ENCODE measurements at places on chromosomes 6 and 20. TPM values are rescaled to one million over a fixed set of nuclear protein-coding genes. Genes with fewer than 3 reads are reported as not detected.

The SLCO4A1 gene
- 5.8 TPM for total RNA-seq

DNA sequence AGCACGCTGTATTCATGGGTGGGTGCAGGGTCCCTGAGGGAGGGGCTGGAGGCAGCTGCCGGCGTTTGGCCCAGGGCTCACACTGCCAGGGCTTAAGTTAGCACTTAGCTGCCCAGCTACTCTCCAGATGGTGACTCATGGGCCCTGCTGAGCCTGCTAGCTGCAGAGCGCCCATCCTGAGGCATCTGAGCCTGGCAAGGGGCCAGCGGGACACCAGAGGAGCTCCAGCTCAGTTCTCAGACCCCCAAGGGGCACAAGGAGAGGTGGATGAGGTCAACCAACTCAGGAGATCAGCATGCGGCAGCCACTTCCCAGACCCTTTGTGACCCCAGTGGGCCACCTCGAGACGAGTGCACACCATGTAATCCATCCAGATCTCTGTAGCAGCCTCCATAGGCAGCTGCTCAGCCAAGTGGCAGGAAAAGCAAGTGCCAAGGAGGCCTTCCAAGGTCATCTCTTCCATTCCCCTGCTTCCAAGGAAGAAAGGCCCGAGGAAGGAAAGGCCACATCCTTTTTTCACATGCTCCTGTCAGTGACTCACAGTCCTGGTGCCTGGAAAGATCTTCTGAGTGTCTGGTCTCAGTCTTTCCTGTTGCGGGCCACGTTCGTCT, 35.3 kb downstream of the FOXP4 start:
- H3K27ac ChIP-seq: peak overlapping the region; percentile 73
- peaks cover 65% of the 10 kb centered on the region for H3K4me1 ChIP-seq
- no peaks in the 10 kb centered on the region for H3K36me3 ChIP-seq
- DNase-seq: peak; percentile 94
- H3K4me3 ChIP-seq: no peak overlapping the region

The C4A gene
- 2.5 TPM for total RNA-seq

GRCh38 chr6:27157459-27158315, 89.8 kb upstream of the PRSS16 start:
- no peaks in the 10 kb centered on the region for H3K27me3 ChIP-seq
- no peak overlapping the region for H3K4me3 ChIP-seq
- H3K27ac ChIP-seq: no peak overlapping the region
- H3K4me1 ChIP-seq: no peaks in the 10 kb centered on the region
- no peaks in the 10 kb centered on the region for H3K36me3 ChIP-seq

The REM1 gene
- total RNA-seq: not detected

The NUP153 gene
- total RNA-seq: 67.6 TPM

GRCh38 chr6:163301726-163302635, 112.5 kb upstream of the QKI start:
- no peak overlapping the region for H3K27ac ChIP-seq
- no peaks in the 10 kb centered on the region for H3K27me3 ChIP-seq
- H3K4me3 ChIP-seq: no peak overlapping the region

DNA sequence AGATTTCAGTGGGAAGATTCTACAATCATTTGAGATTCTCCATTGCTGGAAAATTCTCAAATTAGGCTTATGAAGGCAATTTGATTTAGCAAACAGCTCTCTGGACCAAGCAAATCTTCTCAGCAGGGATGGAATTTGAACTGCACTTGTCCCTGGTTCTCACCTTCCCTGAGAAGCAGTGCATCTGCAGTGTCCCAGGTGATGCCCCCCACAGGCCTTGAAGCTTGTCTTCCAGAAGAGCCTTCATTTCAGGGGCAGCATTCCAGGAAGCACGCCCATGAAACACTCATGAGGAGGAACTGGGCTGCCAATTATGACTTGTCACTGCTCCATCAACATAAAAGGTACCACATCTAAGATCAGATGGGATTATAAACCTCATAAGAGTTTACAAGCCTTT, 82.8 kb upstream of the HDAC2 start:
- no peak overlapping the region for H3K27ac ChIP-seq
- H3K36me3 ChIP-seq: peaks cover 5% of the 10 kb centered on the region
- H3K4me3 ChIP-seq: no peak overlapping the region
- H3K27me3 ChIP-seq: no peaks in the 10 kb centered on the region
- no peak for DNase-seq
- peaks cover 19% of the 10 kb centered on the region for H3K4me1 ChIP-seq

The ARMH2 gene
- not detected for total RNA-seq

The IFT52 gene
- 76.2 TPM for total RNA-seq

DNA sequence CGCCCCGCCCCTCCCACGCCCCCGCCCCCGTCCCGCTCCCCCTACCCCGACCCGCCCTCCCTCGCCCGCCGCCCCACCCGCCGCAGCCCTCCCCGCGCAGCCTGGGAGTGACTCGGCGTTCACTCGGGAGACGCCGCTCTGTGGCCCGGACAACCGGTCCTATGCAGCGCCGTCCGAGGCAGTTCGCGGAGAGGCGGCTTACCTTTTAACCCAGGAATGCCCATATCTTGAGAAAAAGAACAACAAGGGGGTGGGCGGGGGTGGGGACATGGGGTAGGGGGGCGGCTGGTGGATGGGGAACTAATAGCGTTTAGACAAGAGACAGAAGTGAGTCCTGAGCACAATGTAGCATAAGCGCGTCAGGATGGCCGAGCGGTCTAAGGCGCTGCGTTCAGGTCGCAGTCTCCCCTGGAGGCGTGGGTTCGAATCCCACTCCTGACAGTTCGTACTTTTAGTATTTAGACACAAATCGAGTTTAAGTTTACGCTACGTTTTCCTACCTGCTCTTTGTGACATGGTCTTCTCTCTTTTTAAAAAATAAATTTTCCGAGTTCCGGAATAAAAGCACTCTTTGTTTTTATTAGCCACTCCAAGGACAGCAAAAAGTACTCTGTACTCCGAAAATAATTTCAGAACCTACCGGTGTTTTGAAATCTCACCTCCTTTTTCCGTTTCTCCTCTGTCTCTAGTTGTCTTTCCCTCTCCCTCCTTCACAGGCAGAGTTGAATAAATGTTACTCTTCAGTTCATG, 17.1 kb upstream of the HMGN4 start:
- peak; percentile 81 for DNase-seq
- no peaks in the 10 kb centered on the region for H3K4me1 ChIP-seq
- peak overlapping the region; percentile 62 for H3K4me3 ChIP-seq
- H3K27me3 ChIP-seq: no peaks in the 10 kb centered on the region
- no peak overlapping the region for H3K27ac ChIP-seq

GRCh38 chr20:63284981-63285524, 7.9 kb upstream of the COL20A1 start:
- H3K27ac ChIP-seq: no peak overlapping the region
- no peak overlapping the region for H3K4me3 ChIP-seq
- DNase-seq: no peak
- no peaks in the 10 kb centered on the region for H3K27me3 ChIP-seq

The SUPT3H gene
- 15.8 TPM for total RNA-seq

DNA sequence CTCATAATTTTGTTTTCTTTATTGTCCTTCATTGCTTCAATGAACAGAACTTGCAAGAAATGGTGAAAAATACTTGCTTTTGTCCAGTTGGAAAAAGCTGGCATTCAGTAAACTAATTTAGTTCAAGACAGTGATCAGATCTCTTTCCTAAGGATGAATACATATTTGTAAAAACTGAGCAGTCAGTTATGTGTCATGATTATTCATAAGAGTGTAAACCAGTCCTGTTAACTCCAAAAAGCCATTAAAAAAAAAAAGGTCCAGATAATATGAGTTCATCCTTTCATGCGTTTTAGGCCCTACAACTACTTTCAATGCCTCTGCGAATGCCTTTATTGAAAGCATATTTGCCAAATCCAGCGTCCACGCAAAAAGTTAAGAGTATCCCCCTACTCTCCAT, 609 bp downstream of the PGM3 start:
- H3K27ac ChIP-seq: no peak overlapping the region
- H3K36me3 ChIP-seq: 0 out of 2 replicates have a peak, but pooled peaks cover 2% of the 10 kb centered on the region
- H3K27me3 ChIP-seq: no peaks in the 10 kb centered on the region
- DNase-seq: no peak
- no peaks in the 10 kb centered on the region for H3K4me1 ChIP-seq
- peak overlapping the region; percentile 74 for H3K4me3 ChIP-seq

The DNMT3B gene
- total RNA-seq: 15.6 TPM

- no peaks in the 10 kb centered on the region for H3K4me1 ChIP-seq
- peaks cover 37% of the 10 kb centered on the region for H3K27me3 ChIP-seq
- no peaks in the 10 kb centered on the region for H3K36me3 ChIP-seq
- DNase-seq: no peak
- H3K4me3 ChIP-seq: no peak overlapping the region
Measured at GRCh38 chr20:56788041-56788670, 159.1 kb downstream of the TFAP2C start.

GRCh38 chr20:14726591-14726990, 389.2 kb upstream of the FLRT3 start:
- H3K27ac ChIP-seq: no peak overlapping the region
- no peaks in the 10 kb centered on the region for H3K36me3 ChIP-seq
- no peaks in the 10 kb centered on the region for H3K4me1 ChIP-seq
- no peak for DNase-seq
- H3K4me3 ChIP-seq: no peak overlapping the region

The APOBEC2 gene
- total RNA-seq: 7.0 TPM

DNA sequence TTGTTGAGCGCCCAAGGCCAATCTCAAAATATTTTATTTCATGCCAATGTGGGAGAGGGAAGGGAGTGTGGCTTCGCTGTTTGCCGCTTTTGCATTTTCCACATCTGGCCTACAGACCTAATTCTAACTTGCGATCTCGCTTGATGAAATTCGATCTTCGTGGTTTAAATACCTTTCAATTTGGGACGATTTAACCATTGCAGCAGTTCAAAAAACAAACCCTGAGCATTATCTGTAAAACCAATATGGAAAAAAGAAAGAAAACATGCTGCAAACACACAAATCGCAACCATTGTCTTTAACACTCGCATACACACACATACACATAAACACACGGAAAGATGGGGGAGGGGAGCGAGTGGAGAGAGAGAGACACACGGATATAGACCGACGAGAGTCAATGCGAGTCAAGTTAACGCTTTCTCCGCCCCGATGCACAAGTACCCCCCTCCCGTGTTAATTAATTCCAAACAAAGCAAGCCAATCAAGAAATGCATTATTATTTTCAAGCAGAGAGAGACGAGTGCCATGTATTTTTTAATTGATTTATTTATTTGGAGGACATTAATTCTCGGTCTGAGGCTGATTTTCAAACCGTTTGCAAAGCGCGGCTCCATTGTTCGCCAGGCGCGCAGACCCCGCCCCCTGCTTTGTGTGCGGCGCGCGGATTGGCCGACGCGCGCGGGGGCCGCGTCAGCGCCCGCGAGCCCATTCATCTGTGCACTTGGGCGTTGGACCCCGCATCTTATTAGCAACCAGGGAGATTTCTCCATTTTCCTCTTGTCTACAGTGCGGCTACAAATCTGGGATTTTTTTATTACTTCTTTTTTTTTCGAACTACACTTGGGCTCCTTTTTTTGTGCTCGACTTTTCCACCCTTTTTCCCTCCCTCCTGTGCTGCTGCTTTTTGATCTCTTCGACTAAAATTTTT, at the start of gene MARCKS:
MARCKS (plus strand) TSS at position 721 of the 931 bp plus-strand sequence. CDS start 401 bp downstream, outside the sequence.
- peak within 1 kb of the TSS; percentile 99 for H3K27ac ChIP-seq
- peak within 1 kb of the TSS; percentile 98 for H3K4me3 ChIP-seq
- H3K36me3 ChIP-seq: peaks cover 9% of the 10 kb centered on the region
- no peaks in the 10 kb centered on the region for H3K27me3 ChIP-seq

DNA sequence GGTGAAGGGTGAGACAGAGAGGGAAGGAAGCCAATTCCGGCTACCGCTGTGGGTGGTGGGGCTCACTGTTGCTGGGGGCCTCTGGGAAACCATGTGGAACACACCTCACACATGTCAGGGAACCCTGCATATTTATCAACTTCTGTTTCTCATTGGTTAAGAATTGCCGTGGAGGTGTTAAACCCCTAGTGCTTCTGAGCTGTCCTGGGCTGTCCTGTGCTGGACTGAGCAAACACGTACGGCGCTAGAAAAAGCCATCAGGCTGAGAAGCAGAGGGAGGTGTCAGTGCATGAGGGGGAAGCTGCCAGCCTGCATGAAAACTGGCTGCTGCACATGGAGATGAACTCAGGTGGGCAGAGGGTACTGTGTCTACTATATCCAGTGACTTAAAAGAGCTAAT, 103.9 kb upstream of the JAG1 start:
- DNase-seq: no peak
- no peaks in the 10 kb centered on the region for H3K4me1 ChIP-seq
- no peak overlapping the region for H3K27ac ChIP-seq
- no peak overlapping the region for H3K4me3 ChIP-seq
- peaks cover 9% of the 10 kb centered on the region for H3K27me3 ChIP-seq

The SLC23A2 gene
- 19.1 TPM for total RNA-seq

- H3K4me3 ChIP-seq: no peak overlapping the region
- H3K27ac ChIP-seq: no peak overlapping the region
- no peak for DNase-seq
- peaks cover 4% of the 10 kb centered on the region for H3K4me1 ChIP-seq
Measured at GRCh38 chr20:33084722-33085121, 5.3 kb downstream of the BPIFB4 start.

DNA sequence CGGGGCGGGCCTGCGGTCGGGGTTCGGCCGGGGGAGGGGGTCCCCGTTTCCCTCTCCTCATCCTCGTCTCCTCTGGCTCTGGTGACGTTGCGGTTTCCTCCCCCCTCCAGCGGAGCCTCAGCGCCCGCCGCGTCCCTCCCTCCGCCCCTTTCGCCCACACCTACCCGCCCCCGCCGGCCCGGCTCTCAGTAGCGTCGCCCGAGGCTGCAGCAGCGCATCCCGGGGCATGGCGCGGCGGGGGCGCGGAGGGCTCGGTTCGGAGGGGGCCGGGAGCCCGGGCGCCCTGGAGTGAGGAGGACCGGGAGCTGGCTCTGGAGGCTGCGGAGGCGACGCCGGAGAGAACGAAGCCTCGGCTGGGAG, at the start of gene DSE:
DSE (plus strand) TSS at position 188 of the 360 bp plus-strand sequence. CDS start 28,304 bp downstream, outside the sequence.
- H3K4me1 ChIP-seq: no peaks in the 10 kb centered on the region
- H3K27me3 ChIP-seq: no peaks in the 10 kb centered on the region
- H3K4me3 ChIP-seq: peak within 1 kb of the TSS; percentile 93
- H3K36me3 ChIP-seq: no peaks in the 10 kb centered on the region
- peak within 1 kb of the TSS; percentile 83 for H3K27ac ChIP-seq

DNA sequence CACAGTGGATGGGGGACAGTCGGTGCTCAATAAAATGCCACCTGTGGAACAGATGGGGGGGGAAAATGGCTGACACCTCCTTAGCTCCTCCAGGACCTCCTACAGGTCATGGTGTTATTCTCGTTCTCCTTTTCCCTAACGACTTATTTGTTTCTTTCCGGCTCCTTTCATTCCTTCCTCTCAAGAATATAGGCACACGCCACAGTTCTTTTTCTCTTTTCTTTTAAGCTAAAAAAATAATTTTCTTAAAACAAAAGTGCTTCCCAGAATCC, 1.4 kb upstream of the RNASET2 start:
- no peaks in the 10 kb centered on the region for H3K4me1 ChIP-seq
- no peaks in the 10 kb centered on the region for H3K27me3 ChIP-seq
- H3K27ac ChIP-seq: no peak overlapping the region
- DNase-seq: no peak
- no peak overlapping the region for H3K4me3 ChIP-seq
- no peaks in the 10 kb centered on the region for H3K36me3 ChIP-seq
